Uterus (tissue), 4 donors: ENCODE measurements at places on chromosomes 12 and 14. TPM values are rescaled to one million over a fixed set of nuclear protein-coding genes. Genes with fewer than 3 reads are reported as not detected.

DNA sequence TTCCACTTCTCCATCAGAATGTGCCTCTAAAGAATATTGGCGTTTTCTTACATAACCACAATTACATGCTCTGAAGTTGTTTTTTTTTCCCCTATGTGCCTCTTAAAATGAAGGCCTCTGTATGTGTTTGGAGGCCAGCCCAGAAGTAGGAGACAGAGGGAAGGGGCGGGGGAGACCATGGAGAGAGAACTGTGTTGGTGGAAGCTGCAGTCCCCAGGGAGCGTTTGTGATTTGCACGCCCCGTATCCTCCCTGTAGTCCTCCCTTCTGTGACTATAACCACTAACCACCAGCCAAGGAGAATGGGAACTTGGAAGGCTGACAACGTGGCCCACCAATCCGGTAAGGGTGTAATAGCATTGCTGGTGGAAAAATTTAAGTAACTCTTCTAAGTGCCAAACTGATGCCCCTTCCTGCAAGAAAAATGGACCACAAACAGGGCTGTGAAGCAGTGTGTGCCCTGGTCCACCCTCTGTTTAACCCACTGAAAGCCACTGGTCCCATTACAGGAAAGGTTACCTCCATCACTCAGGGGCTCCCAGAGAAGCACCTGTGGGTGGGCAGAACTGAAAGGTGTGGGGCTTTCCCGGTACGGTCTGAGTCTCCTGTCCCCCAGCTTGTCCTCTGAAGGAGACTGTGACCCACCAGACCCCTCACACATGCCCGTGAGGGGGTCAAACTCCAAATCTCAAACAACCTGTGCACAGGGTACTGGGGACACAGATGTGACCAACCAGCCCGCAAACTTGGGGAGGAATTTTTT lies 36.8 kb downstream of the CCDC88C start:
- DNase-seq = no peak

DNA sequence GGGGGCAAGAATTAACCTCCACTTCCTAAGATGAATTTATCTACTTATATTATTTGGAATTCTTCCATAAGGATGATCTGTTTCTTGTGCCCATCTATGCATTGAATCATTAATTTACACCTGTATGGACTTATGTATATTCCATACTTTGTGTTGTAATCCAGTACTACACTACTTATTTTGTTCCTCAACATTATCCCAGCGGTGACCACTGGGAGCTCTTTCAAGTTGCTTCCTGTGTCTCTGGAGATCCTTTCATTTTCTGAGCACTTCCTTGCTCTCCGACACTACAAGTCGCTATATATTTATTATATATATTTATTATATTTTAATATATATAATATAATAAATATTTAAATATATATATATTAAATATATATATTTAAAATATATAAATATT lies 54.9 kb upstream of the SCN8A start:
- DNase-seq = no peak

DNA sequence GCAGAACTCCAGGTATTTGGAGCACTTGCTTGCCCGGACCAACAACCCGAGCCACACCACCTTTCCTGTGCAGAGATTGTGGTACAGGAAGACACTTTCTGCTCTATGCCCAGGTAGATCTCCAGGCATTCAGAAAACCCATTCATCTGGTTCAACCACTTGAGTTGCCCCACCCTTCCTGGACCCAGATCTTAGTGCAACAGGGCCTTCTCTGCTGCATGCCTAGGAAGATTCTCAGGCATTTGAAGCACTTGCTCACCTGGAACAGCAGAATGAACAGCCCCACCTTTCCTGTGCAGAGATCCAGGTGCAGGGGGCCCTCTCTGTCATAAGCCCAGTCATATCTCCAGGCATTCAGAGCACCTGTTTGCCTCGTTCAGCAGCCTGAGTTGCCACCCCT lies 412.8 kb upstream of the MGAT4C start:
- DNase-seq = no peak

DNA sequence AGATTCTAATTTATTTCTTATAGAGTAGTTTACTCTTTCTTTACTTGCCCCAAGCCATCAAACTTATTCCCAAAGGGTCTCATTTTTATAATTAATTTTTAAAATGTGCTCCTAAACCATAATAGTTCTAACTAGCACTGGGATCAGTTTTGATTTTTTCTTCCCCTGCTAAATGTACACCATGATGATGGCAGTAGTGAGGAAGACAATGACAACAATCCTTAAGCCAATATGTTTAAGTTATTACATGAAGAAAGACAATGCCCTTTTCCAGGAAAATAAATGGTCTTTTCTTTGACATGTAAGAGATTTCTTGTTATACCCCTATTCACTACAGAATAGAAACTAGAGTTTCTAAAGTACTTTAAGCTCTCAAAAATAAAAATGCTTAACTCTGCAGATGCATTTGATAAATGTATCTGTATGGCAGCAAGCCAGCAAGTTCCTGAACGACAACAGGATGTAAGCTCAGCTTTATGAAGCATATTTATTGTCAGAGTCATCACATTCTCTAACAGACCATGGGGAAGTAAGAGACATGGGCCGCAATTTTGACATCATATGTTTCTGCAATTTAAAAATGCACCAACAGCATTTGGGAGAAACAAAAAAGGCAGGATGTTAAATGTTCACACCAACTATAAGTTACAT lies 36.0 kb upstream of the SNX6 start:
- DNase-seq = no peak

- DNase-seq = no peak
These were observed 794.3 kb upstream of the NOVA1 start for GRCh38 chr14:27392153-27392552.

- DNase-seq = no peak
These were observed 99.8 kb downstream of the AEBP2 start for GRCh38 chr12:19539071-19539470.

- DNase-seq = no peak
These were observed 186.7 kb downstream of the EFCAB11 start for GRCh38 chr14:89767861-89768268.

GRCh38 chr12:103855036-103855712 lies 14.1 kb upstream of the NT5DC3 start:
- no peak for DNase-seq

GRCh38 chr12:57592551-57593165 lies 1.7 kb downstream of the PIP4K2C start:
- DNase-seq = no peak

- DNase-seq = no peak
These were observed 1.9 kb upstream of the DHRS4 start for GRCh38 chr14:23951590-23952201.

DNA sequence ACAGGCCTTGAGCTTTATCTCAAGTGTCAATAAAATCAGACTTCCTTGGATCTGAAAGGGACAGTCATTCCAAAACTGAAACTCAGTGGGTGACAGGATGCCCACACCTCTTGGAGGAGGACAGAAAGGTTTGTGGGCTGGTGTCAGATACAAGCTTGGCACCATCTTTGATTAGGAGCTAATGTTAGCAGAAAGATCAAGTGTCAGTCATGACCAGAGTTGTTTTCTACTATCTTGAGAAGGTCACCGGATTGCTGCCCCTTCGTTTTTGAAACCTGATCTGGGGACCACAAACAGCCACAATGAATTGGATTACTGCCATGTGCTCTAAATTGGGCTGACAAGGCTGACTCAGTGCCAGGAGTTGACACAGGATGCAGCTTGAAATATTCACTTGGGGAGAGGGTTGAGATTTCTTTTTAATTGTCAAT lies 88.3 kb downstream of the OTOGL start:
- DNase-seq = peak; percentile 39

- DNase-seq = peak; percentile 86
These were observed 34.9 kb upstream of the SPTSSA start for GRCh38 chr14:34496679-34497513.

MYH7 gene
- 1.6 TPM for total RNA-seq

- DNase-seq = no peak
These were observed 99.6 kb upstream of the SOX5 start for GRCh38 chr12:24049101-24049500.

TSPAN19 gene
- 0.59 TPM for total RNA-seq

JAG2 gene
- 7.6 TPM for total RNA-seq

FSCB gene
- total RNA-seq = not detected

GRCh38 chr12:92556637-92557421 lies 146.0 kb upstream of the PLEKHG7 start:
- DNase-seq = no peak

GRCh38 chr12:110743571-110744093 lies 941 bp upstream of the PPP1CC start:
- peak; percentile 46 for DNase-seq

ADCY6 gene
- 52.0 TPM for total RNA-seq

DNA sequence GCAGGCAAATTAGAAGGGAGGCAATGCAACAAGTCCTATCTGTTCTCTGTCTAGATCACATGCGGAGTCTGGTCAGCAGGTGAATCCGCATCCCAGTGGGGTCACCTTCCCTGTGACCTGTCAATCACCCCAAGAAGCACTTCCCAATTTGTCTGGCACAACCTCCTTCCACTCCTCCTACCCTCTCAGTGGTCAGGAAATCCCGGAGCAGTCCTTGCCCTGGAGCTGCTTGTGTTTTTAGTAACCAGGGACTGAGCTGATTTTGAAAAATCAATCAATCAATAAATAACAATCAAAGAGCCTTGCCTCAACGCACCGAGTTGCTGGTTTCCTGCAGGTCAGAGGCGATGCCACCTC lies 572 bp upstream of the ACSS3 start:
- peak; percentile 47 for DNase-seq

- no peak for DNase-seq
These were observed 22.0 kb upstream of the SNRPF start for GRCh38 chr12:95836630-95837239.

PNMA1 gene
- total RNA-seq = 57.7 TPM

DNA sequence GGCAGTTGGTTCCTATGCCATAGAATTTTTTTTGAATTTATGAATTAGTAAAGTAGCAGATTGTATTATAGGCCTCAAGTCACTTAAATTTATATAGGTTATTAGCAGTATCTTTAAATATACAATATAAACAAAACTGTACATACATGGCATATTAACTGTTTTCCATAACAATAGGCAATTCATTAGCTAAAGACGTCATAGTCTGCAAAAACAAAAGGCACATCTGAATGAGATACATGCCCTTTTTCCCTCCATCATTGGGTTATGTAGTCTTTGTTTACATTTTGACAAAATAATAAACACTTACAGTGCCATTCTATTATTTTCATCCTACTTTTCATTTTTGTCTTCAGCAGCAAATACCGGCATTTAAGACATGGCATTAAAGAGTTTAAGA lies 1.1 kb upstream of the VCPKMT start:
- DNase-seq = no peak

PMEL gene
- total RNA-seq = 3.6 TPM

GRCh38 chr14:93811676-93812075 lies 23.4 kb upstream of the PRIMA1 start:
- DNase-seq = no peak

SLC17A8 gene
- total RNA-seq = 1.1 TPM

RAPGEF3 gene
- 105 TPM for total RNA-seq

DNA sequence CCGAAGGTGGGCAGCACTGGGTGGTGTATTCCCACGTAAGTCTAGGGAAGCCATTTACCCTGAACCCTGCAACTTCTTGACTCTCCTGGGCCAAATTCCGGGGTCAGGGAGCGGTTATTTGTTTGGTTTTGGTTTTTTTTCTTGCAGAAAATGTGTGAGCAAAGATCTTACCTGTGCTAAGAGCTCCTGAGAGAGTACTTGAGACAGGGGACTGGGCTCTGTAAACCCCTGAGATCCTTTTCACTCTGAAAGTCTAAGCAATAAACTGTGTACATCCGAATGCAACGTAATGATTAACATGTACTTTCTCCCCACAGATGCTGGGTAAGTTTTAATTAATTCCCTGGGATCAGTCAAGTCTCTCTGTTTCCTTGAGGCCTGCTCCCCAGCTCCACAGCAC lies 21.5 kb downstream of the OR10P1 start:
- DNase-seq = no peak

DNA sequence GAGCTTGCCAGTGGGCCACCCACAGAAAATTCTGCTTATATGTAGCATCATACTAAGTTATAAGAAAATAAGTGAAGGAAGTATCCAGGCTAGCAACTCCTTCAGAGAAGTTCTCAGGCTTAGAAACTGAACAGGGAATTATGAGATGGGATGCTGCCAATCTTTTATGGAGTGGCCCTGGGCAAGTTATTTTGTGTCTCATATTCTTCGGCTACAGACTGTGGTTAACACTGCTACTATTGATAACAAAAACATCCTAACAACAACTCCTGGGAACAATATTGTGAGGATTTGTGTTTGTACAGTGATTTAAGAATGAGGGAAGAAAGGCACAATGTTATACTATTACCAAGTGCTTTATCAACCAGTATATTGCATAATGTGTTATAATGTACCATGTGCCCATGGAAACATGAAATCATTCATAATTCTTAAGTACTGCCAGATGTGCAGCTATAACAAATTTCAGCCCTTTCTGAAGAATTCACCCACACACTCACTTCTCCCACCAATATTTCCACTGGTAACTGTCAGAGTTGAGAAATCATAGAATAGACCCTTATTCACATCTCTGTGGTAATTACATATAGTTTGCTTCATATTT lies 113.3 kb upstream of the SOX5 start:
- DNase-seq = no peak

DNA sequence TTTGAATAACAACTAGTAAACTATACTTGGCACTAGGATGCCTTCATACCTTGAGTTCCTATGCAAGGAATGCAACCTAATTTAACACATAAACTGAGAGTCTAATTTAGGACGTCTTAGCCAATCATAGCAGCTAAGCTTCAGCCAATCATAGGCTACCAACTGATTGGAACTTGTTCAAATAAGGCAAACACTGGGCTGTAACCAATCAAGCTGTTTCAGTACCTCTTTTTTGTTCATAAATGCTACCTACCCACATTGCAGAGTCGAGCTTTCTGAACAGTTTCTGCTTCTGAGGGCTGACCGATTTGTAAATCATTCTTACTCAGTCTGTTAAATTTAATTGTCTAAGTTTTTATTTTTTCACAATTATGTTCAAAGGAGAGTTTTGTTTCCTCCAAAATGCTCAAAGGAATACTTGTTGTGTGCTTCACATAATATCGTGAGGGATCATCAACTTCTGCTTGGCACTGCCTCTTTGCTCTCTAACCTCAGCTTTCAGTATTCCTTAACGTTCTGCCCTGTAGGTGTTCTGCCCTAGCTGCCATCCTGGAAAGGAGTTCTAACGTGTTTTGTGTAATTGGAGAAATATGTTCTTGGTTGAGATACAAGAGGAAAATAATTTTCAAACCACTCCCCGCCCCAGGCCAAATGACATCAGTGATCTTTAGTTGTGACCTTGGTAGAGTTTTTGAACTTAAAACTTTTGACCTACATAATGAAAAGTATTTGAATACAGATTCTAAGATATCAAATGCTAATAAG lies 380.4 kb upstream of the MIS18BP1 start:
- no peak for DNase-seq

DNA sequence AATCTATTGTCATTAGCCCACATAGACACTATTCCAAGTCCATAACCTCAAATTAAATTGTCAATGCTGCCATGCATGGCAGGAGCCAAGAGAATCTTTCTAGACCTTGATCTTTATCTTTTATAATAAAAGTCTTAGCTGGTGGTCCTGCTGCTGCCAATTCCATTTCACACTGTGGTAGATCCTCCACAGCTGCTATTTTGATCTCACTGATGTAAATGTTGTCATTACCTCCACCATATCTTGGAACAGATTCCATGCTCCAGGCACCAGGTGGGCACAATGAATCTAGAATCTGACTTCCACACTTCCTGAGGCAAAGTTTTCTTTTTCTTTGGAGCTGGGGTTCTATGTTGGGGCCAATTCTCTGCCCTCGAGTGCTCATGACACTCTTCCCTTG lies 161.2 kb downstream of the TMTC3 start:
- no peak for DNase-seq

C12orf50 gene
- total RNA-seq = 7.7 TPM
